NCI-H510A treated with DMSO at 0.1 percent for 48 hours (cell line): ENCODE measurements at places on chromosomes 1 and 21.

DNA sequence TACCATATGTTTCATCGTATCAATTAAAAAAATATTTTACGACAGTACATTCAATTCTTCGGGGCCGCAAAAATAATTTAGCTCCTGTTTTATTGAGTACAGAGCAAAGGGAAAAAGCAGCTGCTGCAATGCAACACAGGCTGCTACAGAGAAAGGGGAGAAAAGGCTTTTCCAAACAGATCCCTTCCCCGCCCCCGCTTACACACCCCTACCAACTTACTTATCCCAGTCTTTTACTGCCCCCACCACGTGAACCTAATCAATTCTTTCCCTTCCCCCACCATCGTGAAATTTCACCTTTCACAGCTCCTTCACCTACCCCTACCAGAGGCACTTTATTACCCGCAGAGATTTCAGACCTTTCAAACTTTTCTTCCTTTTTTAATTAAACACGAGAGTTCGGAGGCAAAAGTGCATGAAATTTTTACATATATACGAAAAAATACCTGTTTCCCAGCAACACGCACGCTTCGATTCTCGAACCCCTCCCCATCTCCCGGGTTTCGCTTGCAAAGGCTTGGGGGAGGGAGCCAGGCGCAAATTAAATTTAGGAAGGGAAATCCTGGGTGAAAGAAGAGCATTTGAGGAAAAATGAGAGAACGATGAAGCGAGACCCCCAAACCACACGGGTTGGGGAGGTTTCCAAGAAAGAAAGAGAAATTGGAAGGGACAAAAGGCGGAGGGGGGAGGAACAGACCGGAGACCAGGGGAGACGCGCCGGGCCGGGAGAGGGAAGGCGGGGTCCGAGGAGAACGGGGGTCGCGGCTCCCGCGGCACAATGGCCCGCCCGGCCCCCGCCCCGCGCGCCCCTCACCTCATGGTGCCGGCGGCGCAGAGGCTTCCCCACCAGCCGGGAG, 823 bp downstream of the ENAH start:
- DNase-seq = peak; percentile 65

DNA sequence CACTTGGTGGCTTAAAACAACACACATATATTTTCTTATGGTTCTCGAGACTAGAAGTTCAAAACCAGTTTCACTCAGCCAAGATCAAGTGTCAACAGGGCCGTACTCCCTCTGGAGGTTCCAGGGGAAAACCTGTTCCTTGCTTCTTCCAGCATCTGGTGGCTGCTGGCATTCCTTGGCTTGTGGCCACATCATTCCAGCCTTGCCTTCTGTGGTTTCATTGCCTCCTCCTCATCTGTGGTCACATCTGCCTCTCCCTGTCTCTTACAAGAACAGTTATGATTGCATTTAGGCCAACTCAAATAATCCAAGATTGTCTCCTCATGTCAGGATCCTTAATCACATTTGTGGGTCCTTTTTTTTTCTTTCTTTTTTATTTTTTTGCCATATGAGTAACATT, 240.7 kb upstream of the HOOK1 start:
- DNase-seq = no peak

- DNase-seq = no peak
Measured at GRCh38 chr1:64539289-64539688, 69.4 kb downstream of the CACHD1 start.

DNA sequence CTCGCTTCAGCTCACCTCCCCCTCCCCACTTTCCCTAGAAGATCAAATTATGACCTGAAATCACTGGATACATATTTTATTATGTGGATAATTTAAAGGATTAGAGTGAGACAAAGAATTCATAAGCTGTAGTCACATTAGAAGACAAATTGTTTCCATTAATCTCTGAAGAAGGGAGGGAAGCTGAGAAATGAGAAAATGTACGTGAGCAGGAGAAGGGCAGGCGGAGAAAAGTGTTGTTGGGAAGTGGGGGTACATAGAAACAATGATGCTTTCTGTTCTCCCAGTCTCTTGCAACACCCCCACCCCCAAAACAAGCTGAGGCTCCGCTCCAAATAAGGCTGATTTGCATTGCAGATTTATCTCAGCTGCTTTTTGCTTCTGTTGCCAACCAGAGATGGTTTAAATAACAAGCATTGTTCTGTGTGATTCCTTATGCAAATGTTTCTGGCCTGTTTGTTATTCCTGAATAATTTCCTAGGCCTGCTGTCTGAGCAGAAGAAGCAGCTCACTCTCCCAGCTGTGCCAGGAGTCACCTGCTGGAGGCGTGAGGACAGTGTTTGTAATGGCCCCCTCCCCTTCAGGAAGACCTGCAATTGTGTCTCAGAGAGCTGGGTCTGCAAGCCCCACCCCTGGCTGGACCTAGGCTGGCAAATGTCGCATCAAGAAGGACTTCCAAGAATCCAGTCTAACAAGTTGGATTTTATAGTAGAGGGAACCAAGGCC, 121.8 kb upstream of the TNR start:
- no peak for DNase-seq

DNA sequence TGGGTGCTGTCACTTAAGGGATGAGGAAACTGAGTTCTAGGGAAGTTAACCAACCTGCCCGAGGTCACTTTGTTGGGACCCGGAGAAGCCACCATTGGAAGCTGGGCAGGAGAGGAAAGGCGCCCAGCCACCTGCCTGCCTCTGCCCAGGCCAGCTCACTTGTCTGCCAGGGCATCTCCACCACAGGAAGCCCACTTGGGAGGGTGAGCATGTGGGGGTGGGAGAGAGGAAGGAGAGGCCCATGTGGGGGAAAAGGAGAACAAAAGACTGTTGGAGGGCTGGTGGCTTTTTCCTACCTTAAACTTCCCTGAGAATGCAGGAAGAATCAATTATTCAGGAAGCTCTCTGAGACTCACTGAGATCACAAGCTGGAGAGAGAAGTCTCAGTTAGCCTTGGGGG, 43.8 kb upstream of the SELENON start:
- DNase-seq = no peak

GRCh38 chr1:53080041-53080440, 18.0 kb downstream of the PODN start:
- no peak for DNase-seq

GRCh38 chr21:33963848-33964555, 48.4 kb upstream of the ATP5PO start:
- DNase-seq = no peak

DNA sequence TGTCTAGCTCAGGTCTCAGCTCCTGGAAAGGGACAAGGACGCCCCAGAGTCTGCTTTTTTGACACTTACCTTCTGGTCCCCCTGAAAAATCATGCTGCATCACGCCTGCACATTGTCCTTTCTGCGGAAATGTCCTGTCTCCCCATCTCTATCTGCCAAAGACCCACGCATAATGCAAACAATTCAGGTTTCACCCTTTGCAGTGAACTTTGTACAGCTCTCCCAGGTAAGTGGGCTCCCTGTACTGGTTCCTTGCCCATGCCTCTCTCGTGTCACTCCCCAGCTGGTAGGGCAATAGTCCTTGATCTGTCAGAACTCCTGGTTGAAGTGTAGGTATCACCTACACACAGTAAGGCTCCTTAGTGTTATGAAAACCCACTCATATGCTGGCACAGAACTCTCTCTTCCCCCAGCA, 102.9 kb upstream of the IRF2BP2 start:
- DNase-seq = no peak

DNA sequence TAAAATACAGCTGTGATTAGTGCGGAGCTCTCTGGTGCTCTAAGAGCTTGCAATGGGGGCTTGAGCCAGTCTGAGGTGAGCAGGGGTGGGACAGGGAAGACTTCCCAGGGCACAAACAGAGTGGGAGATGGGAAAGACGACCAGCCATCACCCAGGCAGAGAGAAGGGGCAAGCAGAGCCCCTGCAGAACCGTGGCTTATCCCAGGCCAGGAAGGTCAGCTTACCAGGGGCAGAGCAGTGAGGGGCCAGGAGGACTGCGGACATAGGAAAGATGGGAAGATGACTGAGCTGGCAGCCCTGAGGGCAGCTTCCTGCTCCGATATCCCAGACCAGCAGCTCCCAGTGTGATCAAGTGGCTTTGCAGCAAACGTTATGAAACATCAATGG, 55.4 kb upstream of the IFFO2 start:
- no peak for DNase-seq

GRCh38 chr1:100627054-100627716, 89.2 kb downstream of the GPR88 start:
- no peak for DNase-seq

GRCh38 chr1:167420510-167420909, 97.8 kb downstream of the CD247 start:
- no peak for DNase-seq

DNA sequence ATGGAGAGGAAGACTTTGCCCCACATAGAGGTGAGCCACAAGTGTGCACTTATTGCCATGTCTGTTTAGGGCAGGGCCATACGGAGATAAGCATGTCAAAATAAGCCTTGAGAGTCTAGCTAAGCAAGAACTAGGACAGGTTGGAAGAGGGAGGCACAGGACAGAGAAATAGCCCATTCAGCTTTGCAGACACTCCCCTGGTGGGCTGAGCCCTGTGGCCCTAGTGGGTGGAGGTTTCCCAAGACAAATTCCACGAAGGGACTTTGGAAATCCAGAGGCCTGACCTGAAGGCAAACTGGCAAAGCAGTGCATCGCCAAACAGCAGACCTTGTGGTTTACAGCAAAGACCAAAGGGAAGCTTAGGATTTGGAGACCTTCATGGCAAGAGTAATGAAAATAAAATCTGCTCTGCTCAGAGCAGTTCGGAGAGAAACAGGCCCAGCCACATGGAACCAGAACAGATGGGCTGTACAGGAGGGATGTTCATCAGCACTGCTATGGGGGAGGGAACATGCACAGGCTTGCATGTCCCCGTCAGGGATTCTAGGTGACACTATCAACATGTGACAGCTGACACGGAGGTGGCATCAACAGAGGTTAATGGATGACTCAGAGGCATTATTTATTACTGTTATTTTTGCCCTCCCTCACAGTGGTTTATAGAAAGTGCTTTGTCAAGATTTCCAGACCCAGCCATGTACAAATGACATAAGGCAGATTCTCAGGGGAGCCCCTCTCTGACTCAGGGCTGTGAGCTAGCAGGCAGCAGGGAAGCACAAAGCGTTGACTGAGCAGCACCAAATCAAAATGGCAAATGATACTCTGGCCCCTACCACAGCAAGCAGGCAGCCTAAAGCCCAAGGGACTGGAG, 90.1 kb upstream of the IRF2BP2 start:
- DNase-seq = no peak

- DNase-seq = no peak
Measured at GRCh38 chr1:70331962-70332361, 22.6 kb downstream of the ANKRD13C start.

GRCh38 chr1:225825607-225826007, 15.7 kb downstream of the EPHX1 start:
- peak; percentile 78 for DNase-seq

DNA sequence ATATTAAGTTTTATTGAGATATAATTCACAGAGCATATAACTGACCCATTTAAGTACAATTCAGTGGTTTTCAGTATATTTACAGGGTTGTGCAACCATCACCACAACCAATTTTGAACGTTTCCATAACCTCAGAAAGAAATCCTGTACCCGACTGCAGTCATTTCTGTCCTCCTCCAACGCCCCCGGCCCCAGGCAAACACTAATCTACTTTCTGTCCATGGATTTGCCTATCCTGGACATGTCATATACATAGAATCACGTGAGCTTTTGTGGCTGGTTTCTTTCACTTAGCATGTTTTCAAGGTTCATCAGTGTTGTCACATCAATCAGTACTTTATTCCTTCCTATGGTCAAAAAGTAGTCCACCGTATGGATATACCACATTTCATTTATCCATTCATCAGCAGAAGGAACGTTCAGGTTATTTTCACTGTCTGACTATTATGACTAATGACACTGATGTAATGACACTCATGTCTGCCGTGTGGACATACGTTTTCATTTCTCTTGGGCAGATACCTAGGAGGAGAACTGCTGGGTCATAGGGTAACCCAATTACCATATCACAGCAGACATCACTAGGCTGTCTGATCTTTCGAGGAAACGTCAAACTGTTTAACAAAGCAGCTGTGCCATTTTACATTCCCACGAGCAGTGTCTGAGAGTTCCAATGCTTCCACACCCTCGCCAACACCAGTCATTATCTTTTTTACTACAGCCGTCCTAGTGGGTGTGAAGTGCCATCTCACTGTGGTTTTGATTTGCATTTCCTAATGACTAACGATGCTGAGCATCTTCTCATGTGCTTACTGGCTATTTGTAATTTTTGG, 30.8 kb downstream of the MRPL37 start:
- DNase-seq = no peak

GRCh38 chr1:217078959-217079358, 355.7 kb upstream of the ESRRG start:
- DNase-seq = no peak

DNA sequence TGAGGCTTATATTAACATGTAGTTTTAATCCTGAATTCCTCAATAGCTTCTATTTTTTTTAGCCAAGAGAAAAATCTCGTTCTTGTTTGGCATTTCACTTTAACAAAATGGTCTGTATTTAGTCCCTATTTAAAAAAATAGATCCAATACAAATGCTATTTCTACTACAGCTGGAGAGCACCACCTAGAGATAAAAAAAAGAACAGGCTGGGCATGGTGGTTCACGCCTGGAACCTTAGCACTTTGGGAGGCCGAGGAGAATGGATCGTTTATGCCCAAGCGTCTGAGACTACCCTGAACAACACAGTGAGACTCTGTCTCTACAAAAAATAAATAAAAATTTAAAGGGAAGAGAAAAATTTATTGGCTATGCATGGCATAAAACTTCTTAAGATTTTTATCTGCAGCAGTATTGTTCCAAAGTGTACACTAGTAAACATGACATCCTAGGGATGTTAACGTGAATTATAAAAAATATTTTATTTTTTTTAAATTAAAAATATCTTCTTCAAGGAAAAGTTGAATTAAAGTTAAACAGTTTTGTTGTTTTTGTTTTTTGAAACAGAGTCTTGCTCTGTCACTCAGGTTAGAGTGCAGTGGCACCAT, 4.4 kb downstream of the ST7L start:
- peak; percentile 39 for DNase-seq

GRCh38 chr1:55441489-55441888, 226.3 kb upstream of the USP24 start:
- DNase-seq = no peak

- no peak for DNase-seq
Measured at GRCh38 chr1:247184254-247184653, 12.4 kb upstream of the ZNF124 start.

GRCh38 chr1:40901886-40902852, 40.0 kb upstream of the CITED4 start:
- no peak for DNase-seq

DNA sequence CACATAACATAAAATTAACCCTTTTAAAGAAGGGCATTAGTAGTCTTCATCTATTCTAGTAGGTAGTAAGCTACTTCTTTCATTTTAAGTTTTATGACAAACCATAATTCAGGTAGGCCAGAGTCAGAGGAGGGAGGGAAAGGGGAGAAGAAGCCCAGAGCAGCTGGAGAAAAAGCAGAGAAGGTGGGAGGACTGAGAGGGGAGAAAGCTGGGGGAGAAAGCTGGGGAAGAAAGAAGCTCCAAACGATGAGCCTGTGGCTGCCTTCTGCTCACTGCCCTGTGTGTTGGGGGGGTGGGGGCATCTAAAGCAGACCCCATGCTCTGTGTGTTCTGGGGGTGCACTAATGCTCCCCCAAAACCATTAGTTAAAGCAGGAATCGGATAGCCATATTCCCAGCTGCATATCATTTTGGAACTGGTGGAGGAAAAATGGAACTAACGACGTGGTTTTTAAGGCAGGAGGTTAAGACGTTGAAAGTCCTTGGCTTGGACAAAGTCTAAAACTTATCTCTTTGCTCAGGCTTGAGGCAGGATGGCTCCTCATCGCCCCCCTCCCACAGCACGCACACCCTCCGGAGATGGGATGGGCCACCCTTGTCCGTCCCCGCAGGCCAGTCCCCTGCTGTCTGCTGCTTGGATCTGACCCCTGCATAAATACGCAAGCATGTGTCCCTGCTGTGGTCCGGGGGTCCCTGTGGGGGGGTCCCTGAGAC, 184.2 kb downstream of the DYRK1A start:
- DNase-seq = no peak
